ENCODE measurements at places on chromosomes 13 and 19.

- no peak for DNase-seq
Observed at GRCh38 chr13:80866921-80867320, 526.0 kb upstream of the SPRY2 start.

GRCh38 chr19:38634757-38635482 lies 12.5 kb upstream of the ACTN4 start:
- peak; percentile 80 for DNase-seq

DNA sequence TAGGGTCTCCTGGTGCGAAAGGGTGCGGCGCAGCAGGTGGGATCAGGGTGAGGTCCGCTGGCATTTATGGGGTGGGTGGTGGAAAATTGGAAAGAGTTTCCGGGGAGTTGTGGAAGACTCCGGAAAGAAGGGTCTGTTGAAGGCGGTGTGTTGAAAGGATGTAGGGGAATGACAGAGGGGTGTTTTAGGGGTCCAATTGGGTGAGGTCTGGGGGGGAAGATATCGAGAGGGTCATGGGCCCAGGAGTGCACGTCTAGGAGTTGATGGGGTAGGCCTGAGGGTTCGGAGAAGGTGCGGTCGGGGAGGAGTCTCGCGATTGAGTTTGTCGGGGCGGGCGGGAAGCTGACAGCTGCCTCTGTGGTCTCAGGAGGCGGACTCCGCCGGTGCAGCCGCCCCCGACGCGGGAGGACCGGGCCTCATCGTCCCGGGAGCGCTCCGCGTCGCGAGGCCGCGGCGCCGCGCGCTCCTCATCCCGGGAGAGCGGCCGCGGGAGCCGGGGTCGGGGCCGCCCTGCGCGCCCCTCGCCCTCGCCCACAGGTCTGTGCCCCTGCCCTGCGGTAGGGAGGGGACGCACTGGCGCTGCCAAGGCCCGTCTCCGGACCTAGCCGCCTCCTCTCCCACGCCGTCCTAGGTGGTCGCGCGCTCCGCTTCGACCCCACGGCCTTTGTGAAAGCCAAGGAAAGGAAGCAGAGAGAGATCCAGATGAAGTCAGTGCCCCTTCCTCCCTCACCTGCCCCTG lies 7.0 kb downstream of the PGLYRP1 start:
- no peak for DNase-seq

DNA sequence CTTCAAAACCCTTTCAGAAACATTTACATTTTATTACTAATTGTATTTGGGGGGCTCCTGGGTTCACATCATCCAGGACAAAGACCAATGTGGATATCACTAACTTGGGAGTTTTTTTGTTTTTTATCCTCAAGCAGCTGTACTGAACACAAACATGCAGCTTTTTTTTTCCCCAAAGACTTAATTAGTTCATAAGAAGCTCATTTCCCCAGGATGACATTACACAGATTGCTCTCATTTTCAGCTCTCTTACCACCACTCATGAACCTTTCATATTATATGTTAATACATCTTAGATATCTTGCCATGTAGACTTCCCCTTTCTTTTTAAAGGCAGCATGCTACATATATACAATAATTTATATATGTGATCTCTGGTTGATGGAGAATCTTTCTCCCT lies 118.7 kb upstream of the MAB21L1 start:
- DNase-seq, result no peak

GRCh38 chr19:13347367-13347766 lies 158.9 kb downstream of the CACNA1A start:
- DNase-seq, result no peak

GRCh38 chr19:11363881-11364280 lies 8.6 kb downstream of the PLPPR2 start:
- DNase-seq, result no peak

DNA sequence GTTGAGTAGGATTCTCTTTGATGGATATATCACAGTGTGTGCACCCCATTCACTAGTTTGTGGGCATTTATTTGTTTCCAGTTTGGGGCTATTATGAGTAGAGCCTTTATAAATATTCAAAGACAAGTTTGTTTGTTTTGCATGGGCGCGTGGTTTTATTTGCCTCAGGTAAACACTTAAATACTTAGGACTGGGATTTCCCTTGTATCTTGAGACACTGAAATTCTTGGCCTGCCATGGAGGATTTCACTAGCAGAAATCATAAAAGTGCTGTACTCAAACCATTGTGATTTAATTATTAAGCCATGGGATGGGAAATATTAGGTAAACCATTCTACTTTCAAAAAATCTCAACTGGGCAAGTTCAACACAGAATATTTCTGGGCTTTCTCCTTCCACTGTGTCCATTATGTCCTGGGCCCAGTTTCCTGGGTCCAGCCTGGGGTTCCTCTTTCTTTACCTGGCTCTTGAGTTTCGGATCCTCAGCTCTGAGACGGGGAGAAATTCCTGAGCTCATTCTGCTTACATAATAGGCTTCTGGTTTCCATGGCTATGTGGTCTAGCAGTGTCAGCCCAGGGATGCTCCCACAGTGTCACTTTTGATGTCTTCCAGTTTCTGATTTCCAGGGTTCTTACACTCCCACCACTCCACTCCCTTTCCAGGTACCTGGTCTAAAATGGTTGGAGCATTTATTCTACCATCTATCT lies 14.4 kb downstream of the MYO16 start:
- DNase-seq, result no peak

DNA sequence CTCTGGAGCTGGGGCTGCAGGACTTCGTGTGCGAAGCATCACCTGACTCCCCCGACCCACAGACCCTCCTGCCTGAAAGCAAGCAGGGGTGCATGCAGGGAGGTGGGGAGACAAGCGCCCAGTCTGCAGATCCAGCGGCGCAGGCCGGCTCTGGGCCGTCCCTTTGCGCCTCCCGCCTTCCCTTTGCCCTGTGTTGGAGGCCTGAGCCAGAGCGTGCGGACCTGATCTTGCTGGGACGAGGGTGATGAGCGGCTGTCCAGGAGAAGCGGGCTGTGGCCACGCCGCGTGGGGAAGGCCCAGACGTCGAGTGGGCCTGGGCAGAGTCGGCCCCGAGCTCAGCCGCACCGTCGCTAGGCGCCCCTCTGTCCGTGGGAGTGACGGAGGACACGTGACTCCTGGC lies 5.3 kb upstream of the GRTP1 start:
- DNase-seq, result no peak

DNA sequence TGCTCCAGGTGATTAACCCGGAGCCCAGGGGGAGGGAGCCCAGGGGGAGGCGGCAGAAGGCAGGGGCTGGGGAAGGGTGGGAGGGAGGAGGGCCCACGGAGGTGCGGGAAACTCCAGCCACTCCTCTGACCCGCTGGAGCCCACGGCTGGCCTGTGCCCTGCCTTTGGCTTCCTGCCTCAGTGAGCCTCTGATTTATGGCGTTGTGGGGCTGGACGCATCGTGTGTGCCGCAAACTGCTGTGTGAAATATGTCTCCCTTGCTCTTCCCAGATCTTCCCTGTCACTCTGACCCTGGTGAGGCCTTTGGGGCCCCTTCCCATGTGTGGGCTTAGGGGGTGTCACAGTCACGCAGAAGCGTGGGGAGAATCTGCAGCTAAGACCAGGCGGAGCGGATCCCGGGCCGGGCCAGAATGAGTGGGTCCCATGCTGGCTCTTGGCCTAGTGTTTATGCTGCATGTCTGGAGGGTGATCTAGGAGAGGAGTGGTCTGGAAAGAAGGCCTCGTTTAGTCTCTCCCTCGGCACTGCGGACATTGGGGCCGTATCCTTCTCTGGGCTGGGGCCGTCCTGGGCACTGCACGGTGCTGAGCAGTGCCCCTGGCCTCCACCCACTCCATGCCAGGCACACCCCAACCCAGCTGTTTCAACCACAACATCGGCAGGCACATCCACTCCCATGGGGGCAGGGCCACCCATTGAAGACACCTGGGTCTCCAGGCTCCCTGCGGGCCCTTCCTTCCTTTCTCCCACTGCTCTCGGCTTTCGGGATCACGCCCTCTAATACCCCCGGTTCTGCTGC lies 123.0 kb downstream of the KDM4B start:
- DNase-seq, result peak; percentile 42

DNA sequence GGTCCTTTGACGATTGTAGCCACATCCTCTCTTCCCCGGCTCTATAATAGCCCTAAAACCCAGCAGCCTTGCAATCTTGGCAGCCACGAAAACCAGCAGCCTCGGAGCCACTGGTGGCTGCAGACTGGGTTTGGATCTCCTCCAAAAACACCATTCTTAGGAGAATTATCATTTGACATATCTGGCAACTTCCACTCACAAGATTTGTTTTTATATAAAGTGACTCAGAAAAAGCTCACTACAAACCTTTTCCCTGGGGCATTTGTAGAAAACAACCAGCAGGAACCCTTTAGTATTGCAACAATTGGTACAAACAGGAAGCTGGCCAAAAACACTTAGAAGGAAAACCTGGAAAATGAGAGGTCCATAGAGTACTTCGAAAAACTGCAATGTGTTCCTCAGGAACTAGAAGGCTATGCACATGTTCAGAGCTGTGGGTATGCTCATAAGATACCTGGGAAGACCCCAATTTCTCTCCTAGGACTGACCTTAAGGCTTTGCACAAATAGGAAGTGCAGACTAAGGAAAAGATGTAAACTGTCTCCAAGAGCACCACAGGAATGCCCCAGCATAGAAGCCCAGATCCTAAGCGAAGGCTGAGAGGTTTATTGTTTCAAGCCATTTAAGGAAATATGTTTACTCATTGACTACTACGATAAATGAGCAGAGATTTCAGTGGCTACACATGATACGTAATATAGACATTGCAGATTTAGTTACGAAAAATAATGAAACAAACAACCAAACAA lies 71.2 kb downstream of the MYO16 start:
- DNase-seq, result no peak

- DNase-seq, result no peak
Observed at GRCh38 chr13:43441899-43442499, 344.8 kb downstream of the ENOX1 start.

DNA sequence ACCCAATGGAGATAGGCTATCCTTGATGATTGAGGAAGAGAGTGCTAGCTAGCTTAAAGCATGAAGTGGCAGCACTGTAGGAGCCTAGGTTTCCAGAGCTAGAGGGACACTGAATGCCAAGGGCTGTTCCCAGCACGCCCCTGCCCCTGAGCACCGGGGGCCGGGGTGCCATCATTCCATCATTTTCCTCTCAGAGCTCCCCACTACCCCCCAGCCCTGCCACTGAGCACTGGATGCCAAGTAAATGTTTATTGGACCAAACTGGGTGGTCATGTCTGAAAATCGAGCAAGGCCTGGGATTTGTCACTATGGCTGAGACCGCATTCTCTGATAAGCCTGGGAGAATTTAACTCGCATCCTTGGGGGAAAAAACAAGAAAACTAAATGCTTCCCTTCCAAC lies 142.8 kb downstream of the STK24 start:
- DNase-seq, result no peak

GRCh38 chr13:35698911-35699576 lies 222.6 kb upstream of the MAB21L1 start:
- no peak for DNase-seq

DNA sequence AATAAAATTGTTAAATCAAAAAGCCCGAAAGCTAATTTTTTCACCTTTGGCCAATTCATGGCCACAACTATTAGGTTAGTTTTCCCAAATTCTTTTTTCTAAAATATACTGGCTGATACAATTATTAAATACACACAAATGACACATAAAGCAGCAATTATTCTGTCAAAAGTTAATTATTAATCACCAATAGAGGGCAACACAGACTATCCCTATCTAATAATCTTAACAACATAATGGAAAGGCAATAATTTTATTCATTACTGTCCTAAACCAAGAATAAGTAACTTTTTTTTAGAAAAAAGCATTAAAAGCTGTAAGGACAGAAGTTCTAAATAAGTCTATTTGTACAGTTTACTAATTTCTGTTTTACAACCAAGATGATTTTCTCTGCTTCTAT lies 51.7 kb downstream of the KATNAL1 start:
- no peak for DNase-seq

- no peak for DNase-seq
Observed at GRCh38 chr13:100269837-100270236, 180.9 kb downstream of the PCCA start.

DNA sequence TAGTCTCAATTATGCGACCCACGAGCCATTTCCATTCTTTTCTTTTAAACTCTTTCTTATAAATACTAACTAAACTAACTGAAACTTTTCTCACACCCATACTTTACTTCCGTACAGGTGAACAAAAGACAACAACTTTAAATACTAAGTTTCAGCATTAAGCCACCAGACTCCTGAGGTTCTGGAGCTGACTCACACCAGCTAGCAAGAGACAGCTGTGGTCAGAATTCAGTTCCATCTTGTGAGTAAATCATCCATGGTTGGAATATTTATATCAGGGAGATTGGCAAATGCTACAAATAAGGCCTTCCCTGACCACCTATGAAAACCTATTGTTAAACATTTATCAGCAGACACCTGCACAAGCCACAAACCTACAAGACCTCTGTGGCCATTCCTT lies 897.0 kb downstream of the EFNB2 start:
- no peak for DNase-seq

DNA sequence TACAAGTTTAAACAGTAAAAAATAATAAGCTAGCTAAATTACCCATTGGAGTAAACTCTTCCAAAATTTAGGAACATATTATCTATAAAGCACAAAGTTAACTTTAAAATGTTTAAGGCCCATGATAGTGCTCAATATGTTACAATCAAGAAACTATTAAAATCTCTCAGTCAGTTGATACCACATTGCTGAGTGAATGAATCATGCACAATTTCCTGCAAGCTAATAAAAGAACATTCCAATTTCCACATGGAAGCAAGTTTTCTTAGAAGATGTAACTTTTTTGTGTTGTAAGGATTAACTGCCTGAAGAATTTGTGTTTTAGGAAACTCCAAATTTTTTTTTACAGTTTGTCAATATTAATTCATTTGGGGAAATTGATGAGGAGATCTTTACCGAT lies 666.6 kb downstream of the SLITRK1 start:
- no peak for DNase-seq

GRCh38 chr13:33957497-33957905 lies 139.6 kb downstream of the RFC3 start:
- DNase-seq, result no peak

DNA sequence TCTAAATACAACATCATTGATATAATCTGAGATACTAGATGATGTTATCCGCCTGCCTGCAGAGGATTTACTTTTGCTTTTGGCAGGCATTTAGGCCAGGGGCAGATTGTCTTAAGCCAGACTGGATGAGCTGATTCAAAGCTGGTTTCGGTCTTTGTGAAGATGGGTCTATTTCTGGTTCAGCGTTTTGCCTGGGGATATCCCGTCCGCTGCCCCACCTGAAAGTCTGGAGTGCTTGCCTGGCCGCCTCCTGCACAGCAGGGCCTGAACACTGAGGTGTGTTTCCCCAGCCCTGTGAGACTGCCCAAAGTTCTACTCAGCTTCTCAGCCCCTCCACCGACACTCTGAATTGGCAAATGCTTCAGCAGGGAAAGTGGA lies 149.7 kb downstream of the KATNAL1 start:
- no peak for DNase-seq

DNA sequence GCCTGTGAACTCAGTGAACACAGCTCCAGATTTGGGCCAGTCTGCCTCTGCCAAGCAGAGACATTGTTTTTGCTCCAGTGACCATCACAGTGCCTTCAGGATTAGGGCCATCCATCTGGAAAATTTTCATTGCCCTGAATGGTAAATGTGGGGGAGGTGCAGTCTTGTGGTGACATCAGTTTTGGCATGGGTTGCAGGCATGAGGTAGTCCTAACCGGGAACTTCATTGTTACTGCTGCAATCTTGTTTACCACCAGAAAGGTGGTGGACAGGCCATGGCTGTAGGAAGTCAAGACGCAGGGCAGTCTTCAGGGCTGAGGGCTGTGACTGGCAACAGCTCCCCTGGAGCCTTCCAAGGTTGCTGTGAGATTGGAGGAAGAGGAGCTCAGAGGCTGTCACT lies 55.2 kb downstream of the SPATA13 start:
- no peak for DNase-seq
